ENCODE measurements at places on chromosomes 5 and 9.

DNA sequence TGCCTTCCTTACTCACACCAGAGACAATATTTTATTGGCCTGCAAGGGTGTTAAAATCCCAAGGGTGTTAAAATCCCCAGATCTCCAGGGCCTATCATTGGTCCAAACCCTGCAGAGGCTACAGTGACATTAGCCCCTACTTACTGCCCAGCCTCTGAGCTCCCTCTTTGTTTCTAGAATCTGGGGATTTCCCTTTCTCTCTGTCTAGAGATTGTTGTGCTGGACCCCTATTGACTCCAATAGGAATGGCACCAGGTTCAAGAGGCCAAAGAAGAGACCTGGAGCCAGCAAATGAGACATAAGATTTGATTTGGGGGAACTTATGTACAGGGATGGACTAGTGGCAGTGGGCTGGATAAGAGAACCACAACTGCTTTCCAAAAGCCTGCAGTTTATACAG is 53.3 kb upstream of the ZBED3 start:
- DNase-seq: no peak

DNA sequence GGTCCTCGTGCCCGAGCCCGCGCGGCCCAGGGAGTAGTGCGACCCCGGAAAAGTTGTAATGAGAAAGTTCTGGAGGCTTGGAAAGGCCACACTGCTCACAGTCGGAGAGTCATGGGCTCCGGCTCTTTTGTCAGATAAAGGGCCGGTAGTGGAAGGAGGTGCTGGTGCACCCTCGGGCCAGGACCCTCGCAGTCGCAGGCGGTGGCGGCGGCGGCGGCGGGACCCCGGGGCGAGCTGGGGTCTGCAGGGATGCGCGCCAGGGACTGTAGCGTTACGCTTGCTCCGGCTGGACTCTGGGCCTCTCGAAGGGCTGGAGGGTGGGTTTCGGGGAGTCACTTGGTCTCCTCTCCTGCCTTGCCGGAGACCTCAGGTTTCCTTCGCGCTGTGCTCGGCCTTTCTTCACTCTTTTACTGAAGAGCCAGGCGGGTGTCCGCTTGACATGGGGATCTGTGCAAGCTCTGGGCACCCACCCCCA is 1.5 kb downstream of the RORB start:
- DNase-seq: no peak

DNA sequence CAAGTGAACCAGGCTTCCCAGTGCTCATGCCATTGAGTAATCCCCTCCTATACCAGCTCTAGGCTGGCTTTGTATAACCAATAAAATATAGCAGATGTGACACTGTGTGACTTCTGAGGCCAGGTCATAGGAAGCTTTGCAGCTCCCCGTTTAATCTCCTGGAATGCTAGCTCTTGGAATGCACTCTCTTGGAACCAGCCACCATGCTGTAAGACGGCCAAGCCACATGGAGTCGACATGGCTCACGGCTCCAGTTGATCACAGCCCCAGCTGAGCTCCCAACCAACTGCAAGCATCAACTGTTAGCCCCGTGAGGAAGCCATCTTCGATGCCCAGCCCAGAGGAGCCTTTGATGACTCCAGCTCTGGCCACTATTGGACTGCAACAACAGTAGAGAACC is 74.5 kb downstream of the SH3TC2 start:
- DNase-seq: no peak

DNA sequence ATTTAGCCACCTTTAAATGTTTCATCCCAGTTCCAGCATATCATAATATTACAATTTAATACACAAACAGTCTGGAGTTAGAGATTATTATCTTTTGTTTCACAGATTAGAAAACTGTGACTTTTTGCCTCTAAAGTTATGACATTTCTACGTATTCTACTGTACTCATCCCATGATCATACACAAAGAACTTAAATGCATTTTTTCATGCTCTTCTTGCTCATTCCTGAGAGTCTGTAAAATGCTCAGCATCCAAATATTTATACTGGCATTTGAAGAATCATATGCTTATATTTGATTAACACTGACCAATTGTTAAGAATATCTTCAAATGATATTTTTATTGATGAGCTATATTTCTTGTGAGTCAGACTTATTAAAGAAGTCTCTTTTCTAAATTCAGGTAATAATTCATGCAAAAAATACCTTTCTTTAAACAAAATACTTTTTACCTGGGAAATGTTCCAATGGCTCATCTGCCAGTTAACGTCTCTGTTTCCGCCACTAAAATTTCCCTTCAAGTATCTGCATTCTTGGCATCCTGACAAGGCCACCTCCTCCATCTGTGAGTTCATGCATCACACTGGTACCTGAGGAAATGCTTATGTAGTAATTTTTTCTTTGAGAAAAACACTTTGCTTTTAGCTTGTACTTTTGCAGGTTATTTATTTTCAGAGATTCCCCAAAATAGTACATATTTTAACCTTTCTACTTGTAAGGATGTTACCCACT is 139.6 kb upstream of the RASA1 start:
- DNase-seq: no peak

DNA sequence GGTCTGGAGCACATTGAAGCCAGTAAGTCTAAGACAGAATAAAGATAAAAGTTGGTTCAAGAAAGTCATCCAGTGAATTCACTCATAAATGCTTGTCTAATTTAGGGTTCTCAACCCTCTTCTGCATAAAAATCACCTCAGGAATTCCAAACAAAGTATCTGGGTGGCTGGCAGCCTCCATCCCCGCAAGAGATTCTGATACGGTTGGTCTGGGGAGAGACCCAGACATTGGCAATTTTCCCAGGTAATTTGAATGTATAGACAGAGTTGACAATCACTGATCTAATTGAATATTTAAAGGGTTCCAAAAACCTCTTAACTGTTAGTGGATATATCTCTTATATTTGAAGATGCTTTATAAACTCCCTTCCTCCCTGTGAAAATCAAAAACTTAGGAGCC is 14.9 kb downstream of the ADAMTSL1 start:
- DNase-seq: no peak

GRCh38 chr9:111599955-111600343 is 502 bp upstream of the PTGR1 start:
- DNase-seq: no peak

GRCh38 chr5:57334475-57334874 is 148.1 kb downstream of the ACTBL2 start:
- DNase-seq: no peak

DNA sequence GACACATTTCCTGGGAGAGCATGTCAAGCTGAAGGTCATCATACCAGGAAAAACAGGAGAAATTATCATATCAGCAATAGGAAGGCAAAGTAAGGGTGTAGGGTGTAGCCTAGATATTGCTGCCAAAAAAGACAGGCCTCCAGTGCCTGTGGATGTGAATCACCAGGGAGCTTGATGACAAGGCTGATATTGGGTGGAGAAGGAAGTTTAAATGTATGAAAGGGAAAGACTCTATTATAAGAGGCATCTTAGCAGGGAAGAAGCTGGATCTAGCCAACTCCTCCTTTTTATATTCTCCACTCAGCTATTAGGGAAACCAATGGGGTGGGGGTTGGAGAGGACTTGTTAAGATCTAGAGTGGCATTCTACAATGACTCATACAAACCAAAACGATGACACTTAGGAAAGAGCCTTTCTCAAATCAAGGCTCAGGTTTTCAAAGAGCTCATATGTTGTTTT is 13.4 kb upstream of the TXNDC8 start:
- DNase-seq: no peak

- no peak for DNase-seq
Observed at GRCh38 chr5:73603998-73604397, 22.0 kb upstream of the ARHGEF28 start.

DNA sequence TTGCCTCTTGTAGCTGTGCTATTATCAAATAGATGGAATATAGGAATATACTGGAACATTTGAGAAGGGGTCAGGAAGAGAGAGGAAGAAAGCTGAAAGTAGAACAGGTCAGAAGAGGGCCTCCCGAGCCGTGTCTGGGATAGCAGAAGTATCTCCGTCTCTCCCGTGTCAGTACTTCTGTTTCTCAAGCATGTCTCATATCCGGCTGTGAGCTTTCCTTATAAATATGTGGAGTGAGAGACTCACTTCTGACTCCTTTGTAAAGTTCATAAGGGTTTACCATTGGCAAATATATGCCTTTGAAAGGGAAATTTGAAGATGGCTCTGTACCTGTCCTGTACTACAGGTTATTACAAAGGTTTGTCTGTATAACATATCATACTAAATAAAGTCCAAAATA is 50.3 kb downstream of the MOCS2 start:
- DNase-seq: no peak

GRCh38 chr5:125549322-125549911 is 803.0 kb upstream of the ZNF608 start:
- DNase-seq: no peak

DNA sequence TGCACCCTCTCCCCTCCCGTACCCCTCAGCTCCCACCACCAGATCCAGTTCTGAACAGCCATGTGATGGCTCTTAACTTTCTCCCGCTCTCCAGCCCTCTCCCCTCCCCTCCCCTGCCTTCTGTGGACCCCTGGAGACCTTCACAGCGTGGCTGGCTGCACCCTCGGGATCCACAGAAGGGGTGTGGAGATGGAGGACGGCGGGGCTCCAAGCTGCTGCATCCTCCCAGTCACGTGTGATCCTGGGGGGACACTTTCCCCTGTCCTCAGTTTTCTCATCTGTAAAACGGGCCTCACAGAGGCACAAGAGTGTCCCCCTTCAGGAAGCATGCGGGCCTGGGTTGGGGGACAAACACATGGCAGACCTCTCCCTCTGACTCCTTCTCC is 276.0 kb upstream of the MVB12B start:
- DNase-seq: no peak

- peak; percentile 15 for DNase-seq
Observed at GRCh38 chr5:67015541-67016191, 180.9 kb downstream of the CD180 start.

DNA sequence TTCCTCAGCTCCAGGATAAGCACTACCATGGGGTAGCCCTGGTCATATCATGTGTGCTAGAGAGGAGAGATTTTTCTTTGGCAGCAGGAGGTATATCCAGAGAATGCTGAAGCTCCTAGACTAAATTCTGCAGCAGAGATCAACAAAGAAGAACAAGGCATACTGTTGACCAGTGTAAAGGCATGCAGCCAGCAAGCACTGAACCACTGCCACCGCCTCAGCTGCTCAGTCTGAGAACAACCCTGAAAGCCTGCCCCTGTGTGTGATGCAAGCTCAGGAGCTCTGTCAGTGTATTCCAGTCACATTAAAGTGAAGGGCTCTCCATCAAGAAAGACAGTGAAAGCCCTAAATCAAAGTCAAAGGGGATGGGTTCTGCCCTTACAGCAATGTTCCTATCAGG is 439.5 kb upstream of the CD180 start:
- DNase-seq: no peak

DNA sequence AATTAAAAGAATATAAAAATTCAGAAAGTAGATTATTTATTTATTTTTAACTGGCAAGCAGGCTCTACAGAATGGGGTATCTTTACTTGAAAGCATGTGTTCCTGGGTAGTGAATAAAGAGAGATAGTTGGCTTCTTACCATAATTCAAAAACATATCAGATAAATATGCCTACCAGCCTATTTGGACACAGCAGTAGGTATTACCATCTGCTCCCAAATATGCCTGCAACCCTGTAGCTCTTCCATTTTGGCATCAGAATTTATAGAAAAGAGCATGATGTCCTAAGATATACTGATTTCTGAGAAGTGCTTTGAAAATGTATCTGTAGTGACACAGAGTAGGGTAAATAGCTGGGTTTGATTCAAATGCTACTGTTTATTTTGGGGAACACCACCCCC is 1300.5 kb upstream of the DMAC1 start:
- DNase-seq: no peak

- DNase-seq: peak; percentile 50
Observed at GRCh38 chr5:167513381-167513780, 778.1 kb upstream of the WWC1 start.

DNA sequence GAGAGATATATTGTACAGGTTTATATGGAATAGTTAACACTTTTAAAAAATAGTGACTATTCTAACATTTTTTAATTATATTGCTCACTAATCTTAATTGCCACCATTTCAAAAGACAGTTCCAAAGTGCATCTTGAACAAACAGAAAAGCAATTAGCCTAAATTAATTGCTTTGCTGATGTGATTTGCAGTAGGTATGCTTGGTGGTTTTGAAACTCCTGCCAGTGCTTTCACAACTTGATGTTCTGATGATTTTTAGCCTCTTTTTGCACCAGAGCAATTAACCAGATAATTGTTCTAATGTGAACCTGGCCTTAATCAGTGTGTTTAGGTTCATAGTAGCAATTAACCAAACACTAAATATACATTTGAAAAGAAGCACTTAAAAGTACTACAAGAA is 207.6 kb downstream of the FBXL17 start:
- no peak for DNase-seq

DNA sequence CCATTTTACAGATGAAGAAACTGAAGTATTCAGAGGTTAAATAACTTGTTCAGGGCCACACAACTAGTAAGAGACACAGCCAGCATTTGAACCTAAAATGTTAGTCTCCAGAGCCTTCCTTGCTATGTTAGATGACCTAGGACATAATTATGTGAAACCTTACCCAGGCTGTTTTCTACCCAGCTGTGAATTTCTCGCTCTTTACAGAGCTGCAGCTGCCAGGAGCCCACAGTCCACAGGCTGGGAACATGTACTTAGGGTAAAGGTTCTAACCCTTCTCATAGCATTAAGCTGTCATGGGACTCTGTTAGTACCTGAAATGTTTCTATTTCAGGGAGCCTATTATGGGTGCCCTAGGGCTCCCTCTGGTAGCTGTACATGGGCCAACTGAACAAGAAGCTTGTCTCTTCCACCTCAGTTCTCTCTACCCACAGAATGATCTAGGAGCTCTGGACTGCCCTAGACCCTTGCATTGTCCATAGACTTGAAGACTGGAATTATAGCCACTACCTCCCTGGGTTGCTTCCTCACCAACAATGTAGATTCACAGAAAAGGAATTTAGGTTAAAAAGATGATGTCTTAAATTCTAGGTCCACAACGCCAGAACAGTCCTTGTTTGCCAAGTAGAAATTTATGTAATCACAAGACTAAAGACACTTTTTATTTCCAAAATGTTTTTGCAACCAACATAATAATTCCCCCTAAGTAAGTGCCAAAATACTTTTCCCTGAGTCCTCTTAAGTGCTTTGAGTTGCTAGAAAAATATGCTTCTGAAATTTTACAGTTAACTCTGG is 262.9 kb downstream of the PIK3R1 start:
- no peak for DNase-seq

DNA sequence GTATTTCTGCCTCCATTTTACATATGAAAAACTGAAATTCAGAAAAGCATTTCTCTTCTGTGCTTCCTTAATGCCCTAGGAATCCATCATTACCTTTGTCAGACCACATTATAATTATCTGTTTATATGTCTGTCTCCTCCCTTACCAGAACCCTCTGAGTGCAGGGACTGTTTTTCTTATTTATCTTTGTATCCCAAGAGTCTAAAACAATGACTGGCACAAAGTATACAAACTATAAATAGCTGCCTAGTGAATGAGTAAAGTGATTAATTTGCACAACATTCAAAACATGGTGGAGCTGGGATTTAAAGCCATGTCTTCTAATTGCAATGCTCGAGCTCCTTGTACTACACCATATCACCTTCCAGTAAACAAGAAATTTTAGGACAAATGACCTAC is 49.3 kb upstream of the HK3 start:
- no peak for DNase-seq
